ENCODE measurements at places on chromosomes 5 and 9.

DNA sequence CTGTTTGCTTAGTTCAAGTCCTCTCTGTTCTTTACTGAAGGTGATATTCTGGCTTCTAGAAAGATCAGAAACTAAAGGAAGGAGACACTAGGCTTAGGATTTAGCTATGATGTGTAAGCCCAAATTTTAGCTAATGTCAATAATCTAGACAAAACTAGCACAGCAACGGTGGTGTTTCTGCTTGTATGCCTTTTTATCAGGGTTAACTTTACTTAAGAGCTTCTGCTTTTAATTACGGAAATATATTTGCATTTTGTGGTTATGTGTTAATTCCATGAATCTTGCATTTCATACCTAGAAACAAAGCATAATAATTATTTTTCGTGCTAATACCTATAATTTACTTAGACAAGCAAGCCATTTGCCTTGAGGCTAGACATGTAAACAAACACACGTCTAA is 96.1 kb downstream of the PAX5 start:
- no peak for DNase-seq

GRCh38 chr9:99820685-99821395 is 845 bp upstream of the NR4A3 start:
- peak; percentile 73 for DNase-seq

DNA sequence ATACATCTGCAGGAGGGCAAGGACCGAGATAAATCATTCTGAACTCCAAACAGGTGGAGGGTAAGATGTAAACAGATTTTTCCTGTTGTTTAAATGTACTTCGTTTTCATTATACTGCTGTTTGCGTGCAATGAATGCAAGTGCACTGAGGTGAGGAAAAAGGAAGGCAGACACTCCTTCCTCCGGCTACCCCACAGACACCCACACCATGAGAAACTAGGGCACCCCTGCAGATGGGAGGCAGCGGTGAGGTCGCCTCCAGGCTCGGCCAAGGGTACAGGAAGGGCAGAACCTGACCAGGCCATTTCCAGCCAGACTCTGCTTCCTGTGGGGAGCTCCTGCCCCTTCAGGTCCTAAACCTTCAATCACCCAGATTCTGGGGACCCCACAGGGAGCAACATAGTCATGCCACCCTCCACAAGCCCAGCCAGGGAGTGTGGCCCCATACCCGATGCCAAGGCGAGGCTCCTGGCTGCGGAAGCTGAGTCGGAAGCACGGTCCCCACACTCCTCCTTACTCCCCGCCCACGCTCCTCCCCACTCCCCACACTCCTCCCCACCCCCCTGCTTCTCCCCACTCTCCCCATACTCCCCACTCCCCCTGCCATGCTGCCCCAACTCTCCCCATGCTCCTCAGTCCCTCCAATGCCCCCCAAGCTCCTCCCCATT is 37.1 kb downstream of the VAV2 start:
- no peak for DNase-seq

- no peak for DNase-seq
These were observed 45.2 kb downstream of the UBE2QL1 start for GRCh38 chr5:6493681-6494454.

DNA sequence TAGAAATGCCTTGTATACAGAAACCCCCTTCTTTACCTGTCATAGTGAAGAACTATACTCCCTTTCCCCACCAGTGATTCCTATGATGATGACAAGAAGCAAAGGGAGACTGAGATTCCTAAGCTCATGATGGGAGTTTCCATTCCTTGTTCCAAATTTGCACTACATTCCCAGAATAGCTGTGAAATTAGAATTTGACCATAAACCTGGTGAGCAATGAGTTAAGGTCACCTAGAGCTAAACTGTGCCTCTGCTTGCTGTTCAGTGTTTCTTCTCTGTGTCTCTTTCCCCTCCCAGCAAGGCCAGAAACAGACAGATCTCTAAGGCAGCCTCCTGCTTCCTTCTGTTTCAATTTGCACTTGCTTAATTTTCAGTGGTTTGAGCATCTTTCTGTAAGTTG is 332.1 kb downstream of the PIK3R1 start:
- no peak for DNase-seq

DNA sequence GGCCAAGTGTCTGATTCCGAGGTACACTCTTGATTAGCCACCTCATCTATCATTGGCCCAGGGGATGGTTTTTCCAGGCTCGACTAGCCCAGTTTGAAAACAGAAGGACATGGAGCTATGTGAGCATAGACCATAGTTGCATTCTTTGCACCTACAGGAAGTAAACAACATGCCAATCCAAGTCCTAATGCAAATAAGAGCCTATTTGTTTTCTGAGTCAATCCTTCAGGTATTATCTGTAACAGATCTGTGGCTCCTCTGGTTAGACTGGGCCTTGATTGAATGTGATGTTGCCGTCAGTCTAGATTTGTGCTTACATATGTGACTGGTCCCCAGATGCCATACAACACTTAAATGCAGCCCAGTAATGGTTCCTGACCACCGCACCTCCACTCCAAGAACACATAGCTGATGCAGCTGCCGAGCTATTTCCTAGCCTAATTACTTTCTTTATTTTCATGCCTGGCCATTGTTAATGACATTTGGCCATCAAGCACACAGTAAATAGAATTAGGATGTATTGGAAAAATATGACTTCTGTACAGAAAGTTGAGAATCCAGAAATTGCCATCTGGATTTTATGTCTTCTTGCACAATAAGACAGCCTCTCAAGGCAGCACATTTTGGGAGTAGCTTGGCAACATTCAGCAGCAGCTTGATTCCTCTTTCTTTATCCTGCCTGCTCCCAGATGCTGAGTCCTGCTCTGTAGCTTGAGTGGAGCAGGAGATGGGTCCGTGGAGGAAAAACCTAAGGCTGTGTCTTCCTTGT is 29.5 kb upstream of the ARHGAP26 start:
- DNase-seq = peak; percentile 34

DNA sequence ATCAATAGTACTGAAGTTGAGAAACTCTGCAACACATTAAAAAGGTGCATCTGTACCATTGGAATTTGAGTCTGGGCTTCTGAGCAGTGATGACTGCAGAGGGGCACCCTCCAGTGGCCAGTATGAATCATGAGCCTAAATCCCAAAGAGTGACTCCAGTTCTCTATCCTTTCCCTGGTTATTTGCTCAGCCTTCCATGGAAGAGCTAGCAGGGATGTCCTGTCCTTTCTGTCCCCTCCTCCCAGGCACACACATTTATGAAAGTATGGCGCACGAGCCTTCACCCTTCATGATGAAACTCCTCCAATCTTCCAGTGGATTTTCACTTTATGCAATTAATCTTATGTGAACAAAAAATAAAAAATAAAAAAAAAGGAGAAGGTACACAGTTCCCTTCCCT is 81.0 kb downstream of the ESM1 start:
- no peak for DNase-seq

DNA sequence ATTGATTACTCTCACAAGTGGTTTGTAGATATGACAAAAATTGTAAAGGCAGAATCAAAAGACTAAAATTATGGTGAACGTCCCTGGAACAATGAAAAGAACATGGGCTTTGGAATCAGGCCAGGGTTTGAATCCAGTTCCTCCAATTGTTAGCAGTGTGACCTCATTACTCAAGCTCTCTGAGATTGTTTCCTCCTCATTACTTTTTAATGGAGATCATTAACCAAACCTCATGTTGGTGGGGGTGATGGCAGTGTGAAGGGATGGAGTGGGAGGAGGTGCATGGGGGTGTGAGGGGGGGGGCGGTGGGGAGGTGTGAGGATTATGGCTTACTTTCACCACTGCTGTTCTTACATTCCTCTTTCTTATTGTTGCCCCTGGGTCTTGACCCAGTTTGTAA is 44.1 kb upstream of the FOXE1 start:
- DNase-seq = no peak

GRCh38 chr5:129973716-129974426 is 69.6 kb downstream of the CHSY3 start:
- no peak for DNase-seq

DNA sequence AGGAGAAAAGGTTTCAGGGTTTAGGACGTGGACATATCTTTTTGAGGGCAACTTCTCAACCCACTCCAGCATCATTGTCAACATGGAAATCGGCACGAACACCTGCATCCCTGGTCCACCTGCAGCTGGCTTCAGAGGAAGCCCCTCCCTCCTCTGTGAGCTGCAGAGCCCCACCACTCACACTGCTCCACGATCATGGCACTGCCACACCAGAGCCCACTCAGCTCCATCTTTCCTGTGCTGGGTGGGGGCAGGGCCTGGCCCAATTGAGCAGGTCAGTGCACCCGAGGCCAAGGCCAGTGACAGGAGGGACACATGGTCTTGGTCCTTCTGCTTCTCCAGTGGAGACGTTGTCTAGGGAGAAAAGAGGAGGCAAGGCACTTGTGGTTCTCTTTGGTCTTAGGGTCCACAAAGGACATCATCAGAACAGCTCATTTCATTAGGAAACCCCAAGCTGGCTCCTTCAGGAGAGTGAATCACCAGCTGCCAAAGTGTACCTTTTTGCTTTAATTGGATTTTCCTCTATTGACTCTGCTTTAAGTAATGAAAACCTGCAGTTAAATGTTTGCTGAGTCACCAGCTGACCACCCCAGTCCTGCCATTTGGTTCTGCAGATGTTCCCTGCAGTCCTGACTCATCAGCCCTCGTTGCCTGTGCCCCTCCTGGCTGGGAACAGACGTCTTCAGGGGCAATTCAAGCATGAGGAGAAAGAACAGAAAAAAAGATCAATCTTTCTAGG is 56.2 kb downstream of the UBE2QL1 start:
- DNase-seq = no peak

- DNase-seq = peak; percentile 91
These were observed 40.4 kb upstream of the FGF1 start for GRCh38 chr5:142726188-142726731.

GRCh38 chr5:172479034-172479783 is 24.9 kb upstream of the SH3PXD2B start:
- peak; percentile 84 for DNase-seq

DNA sequence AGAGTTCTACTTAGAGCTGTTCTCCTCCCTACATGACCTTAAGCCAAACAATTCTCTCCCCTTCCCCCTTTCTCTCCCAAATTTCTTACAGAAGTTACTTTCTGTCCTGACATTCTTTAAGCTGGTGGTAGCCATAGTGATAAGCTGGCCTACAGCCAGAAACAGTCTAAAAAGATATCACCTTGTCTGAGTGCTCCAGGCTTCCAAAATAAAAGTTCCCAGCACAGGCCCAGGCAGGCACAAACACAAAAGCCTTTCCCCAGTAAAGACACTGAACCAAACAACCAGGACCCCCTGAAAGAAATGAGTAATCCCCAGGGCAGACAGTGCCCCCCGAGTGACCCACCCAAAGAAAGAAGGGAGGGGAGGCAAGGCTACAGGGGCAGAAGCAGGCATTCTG is 19.2 kb downstream of the SIL1 start:
- DNase-seq = no peak

DNA sequence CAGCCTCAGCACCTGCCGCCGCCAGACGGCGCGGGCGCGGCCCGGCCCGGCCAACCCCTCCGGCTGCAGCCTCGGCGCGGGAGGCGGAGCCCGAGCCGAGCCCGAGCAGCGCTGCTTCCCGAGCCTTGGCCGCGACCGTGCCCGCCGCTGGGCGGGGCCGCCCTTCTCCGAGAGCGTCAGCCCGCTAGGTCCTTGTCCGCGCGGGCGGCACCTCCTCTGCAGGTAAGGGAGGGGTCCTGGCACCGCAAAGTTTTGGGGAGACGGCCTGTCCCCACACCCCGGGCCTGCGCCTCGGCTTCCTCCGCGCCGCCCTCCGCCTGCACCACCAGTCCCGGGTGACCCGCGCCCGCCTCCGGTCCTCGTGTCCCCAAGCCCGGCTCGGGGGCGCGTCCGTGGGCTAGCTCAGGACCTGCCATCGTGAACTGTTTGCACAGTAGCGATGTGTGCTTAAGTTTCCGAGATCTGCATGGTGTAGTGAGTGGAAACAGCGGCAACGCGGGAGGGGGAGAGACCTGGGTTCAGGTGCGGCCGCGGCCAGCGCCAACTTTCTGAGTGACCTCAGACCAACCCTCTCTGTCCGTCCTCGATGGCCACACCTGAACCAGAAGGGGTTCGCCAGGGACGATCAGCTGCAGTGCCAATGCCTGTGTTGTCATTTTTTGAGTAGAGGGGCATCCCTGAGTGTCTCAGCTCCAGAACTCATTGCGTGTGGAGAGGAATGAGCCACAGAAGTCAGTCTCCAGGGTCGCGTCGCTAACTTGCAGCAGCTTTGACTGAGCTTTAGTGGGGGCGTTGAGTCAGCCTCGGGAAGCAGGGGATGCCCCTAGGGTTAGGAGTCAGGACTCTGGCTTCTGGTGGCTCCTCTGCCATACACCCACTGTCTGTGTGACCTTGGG is at the start of gene FRMPD1:
FRMPD1 (plus strand) TSS at position 82 of the 896 bp plus-strand sequence. CDS start 41,688 bp downstream, outside the sequence.
- DNase-seq = peak; percentile 13

- no peak for DNase-seq
These were observed 405.2 kb upstream of the MPDZ start for GRCh38 chr9:13684656-13685055.

DNA sequence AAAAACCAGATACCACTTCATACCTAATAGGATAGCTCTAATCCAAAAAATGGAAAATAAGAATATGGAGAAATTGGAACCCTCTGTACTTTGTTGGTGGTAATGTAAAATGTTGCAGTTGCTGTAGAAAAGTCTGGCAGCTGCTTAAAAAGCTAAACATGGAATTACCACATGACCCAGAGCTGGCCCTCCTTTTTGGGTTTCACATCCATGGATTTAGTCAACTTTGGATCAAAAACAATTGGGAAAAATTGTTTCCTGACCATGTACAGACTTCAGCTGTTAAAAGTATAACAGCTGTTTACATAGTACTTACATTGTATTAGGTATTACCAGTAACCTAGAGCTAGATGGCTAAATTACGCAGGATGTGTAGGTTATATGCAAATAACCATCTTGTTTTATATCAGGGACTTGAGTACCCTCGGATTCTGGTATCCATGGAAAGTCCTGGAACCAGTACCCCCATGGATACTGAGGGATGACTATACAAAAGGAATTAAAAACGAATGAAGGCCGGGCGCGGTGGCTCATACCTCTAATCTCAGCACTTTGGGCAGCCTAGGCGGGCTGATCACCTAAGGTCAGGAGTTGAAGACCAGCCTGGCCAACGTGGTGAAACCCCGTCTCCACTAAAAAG is 15.8 kb downstream of the DNAJA1 start:
- DNase-seq = no peak

DNA sequence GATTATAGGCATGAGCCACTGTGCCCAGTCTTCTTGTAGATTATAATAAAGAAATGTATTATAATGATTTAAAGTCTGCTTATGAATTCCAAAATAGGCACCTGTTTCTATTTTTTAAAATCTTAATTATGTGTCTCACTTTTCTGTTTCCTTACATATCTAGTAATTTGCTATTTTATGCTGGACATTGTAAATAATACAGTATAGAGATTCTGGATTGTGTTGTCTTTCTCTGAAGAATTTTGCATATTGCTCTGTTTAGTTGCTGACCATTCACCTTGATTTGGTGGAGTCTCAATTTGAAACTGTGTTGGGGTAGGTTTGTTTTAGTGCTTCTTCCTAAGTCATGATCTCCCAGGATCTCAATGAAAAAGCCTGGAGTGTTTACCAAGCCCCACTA is 102.8 kb downstream of the C9orf50 start:
- DNase-seq = no peak
